ENCODE measurements at places on chromosomes 5 and 9.

DNA sequence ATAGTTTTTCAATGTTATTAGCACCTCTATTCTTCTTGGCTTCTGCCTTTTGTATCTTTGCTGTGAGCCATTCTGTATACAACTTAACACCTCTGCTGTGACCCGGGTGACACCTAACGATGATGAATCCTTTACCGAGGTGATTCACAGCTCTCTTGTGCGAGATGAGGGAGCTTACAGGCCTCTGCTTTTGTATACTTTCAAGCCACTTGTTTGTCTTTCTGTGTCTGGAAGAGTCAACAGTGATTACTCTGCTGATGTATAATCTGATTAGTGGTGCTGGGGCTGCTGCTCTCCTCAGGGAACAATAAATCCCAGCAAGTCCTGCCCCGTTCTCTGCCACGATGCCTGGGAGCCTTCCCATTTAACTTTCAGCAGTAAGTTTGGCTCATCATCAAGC, 442.9 kb upstream of the SGCD start:
- DNase-seq: peak; percentile 95

- DNase-seq: peak; percentile 98
Measured at GRCh38 chr9:25678147-25678666, at the start of gene TUSC1. TUSC1 (minus strand) TSS chr9:25678444; CDS start chr9:25678312, 132 bp downstream.

DNA sequence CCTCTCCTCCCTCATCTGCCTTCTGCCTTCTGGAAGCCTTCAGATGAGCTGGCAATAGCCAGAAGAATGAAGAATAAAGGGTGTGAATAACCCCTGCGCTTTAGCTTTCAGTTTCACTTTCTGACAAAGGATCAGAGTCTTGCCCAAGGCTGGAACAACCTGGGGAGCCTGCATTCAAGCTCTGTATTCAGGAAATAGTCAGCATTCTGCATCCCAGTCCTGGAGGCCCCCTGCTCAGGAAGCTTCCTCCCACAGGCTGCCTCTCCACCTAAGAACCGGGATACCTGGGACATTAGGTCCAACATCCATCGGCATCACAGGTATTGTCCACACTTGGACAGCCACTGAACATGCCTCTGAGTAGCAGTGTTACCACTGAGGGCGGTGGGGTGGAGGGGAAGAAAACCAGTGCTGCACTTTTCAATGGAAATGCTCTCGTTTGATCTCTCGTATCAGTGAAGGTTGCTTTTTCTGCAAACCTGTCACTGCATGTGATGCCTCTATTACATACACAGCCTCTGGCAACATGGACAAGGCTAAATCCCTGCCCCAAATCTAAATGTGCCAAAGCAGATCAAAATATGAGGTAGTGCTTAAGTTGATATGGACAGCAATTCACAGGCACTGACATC, 39.8 kb upstream of the ACO1 start:
- peak; percentile 62 for DNase-seq

- no peak for DNase-seq
Measured at GRCh38 chr5:91328743-91329142, 54.4 kb downstream of the ARRDC3 start.

GRCh38 chr9:134067904-134068743, at the start of gene BRD3:
BRD3 (minus strand) TSS chr9:134068026; CDS start chr9:134053477, 14,549 bp downstream.
- DNase-seq: peak; percentile 98
